Kidney glomerular epithelial cell (primary cell): ENCODE measurements at places on chromosomes 5 and 9.

DNA sequence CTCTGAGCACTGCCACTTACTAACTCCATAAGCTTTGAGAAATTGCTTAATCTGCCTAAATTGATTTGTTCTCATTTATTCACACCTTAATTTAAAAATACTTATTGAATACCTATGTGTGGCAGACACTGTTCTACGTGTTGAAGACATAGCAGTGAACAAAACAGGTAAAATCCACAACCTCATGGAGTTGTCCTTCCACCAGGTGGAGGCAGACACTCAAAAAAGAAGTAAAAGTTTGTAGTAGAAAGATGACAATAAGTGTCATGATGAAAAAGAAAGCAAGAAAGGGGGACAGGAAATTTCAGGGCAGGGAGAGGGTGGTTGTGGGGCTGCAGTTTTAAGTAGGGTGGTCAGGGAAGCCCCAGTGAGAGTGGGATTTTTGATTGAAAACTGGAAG lies 94.9 kb downstream of the SREK1 start:
- no peak for DNase-seq

DNA sequence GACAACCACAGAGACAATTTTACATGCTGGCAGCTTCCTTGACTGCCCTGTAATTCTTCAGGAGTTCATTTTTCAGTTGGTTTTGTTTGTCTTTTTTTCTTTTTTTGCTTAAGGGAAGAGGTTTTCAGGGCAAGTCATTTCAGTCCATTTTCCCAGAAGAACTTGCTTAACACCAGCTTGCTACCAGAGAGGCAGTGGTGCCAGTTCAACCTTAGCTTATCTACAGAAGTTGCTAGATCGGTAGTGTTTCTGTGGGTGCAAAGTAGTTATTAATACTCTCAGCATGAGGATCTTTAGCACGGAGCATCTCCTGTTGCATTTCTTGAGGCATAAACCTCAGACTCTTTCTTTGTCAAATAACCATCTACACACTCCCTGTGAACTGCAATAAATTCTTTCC lies 1.1 kb downstream of the SPEF2 start:
- no peak for DNase-seq

DNA sequence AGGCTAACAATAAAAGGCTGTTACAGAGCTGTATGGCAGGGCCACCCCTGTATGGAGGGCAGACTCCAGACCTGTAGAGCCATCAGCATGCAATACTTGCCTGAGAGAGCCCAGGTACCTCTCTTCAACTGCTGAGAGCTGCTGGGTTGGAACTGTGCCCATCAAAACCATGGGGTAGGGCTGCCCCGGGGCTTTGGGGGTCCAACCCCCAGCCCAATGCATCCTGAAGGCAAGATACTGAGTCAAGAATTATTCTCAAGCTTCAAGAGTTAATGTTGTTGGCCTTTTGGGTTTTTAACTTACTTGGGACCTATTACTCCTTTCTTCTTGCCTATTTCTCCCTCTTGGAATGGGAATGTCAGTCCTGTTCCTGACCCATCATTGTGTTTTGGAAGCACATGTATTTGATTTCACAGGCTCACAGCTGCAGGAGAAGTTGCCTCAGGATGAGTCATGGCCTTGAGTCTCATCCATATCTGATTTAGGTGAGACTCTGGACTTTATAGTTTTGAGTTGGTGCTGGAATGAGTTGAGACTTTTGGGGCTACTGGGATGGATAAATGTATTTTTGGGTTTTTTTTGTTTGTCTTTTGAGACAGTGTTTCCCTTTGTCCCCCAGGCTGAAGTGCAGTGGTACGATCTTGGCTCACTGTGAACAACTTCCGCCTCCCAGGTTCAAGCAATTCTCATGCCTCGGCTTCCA lies 21.0 kb upstream of the CDK7 start:
- DNase-seq = no peak

DNA sequence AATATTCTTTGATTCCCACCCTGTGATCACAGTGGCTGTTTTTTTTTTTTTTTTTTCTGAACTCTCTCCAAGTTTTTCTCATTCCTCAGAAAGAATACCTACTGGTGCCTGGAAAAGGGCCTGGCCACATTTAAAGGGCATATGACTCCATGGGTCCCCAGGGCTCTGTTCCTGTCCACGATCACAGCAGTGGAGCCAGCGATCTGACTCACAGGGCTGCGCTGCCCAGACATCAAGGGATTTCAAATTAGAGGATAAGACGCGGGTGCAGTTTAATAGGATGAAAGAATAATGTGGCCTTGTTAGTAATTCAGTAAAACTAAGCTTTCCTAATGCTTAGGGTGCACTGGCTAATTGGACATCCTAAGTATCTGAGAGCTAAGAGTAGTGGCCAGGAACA lies 175.1 kb upstream of the MSX2 start:
- no peak for DNase-seq

GRCh38 chr9:137919095-137919465 lies 41.5 kb downstream of the CACNA1B start:
- DNase-seq = no peak

DNA sequence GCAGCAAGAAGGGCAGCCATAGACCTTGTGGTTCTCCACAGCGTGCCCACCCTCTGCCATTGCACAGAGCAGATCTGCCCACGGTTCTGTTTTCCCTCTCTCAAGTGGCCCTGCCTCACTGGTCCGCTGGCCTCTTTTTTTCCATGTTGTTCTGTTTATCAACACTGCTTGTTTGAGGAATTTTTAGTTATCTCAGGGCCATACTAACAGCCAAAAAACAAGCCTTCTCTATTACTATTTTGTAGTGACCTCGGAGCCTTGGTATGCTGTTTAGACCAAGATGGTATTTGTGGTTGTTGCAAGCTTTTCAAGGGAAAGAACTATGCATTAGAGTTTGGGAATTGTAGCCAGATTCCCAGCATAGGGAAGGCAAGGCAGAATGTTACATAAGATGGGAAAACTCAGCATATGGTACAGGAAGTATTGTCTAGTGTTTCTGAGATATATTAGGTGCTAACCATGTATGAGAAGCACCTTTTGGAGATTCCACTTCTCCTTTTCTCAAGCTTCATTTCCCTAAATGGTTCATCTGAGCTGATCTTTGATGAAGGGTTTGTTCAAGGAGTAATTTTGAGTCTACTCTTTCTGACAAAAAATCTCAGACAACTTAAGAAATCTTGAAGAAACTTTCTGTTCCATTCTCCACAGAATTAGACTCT lies 54.3 kb downstream of the NUP214 start:
- DNase-seq = peak; percentile 10

DNA sequence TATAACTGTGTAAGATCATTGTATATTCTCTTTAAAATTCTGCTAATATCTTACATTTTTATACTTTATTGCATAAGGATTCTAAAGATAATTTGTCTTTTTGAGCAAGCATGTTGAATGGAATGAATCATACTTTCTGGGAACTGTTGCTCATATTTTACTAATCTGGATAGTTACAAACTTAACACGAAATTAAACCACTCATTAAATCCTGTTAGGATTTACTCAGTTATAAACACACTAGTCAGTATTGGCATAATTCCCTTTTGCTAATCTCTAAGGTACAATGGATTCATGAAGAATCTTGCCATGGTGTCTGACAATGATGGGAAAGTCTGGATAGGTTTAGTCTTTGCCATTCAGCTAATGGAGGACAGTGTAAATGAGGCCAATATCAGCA lies 338.1 kb upstream of the SMC2 start:
- DNase-seq = no peak

DNA sequence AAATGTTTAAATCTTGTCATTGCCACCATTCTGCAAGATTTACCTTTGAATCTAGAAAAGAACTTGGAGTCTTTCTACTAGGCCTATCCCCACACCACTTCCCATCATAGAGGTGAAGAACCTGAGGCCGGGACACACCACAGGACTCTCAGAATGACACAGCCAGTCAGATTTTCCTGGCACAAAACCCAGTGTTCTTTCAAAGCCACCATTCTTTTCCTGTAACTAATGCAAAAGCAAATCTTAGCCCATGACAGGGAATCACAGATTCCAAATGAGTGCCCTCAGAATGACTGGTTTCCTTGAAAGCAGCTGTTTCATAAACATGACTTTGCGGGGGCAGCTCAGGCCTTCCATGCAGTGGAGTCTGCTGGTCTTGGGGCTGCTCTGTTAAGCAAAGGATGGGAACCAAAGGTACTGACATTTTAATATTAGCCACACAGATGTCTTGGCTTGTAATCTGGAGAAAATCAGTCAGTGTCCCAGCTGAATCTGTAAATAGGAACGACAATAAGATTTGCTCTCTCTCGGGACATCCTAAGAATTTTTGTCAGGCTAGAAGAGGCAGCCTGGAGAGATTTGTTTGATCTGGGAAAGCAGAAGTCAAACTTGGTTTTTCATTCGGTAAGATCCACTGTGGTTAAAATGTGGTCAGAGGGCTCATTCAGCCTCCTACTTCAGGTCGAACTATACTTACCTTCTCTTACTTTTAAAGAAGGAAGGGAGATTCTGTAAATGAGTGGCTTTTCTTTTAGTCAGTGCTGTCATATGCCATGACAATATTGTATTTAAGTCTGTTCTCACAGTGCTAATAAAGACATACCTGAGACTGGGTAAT lies 115.1 kb downstream of the PALM2AKAP2 start:
- no peak for DNase-seq

DNA sequence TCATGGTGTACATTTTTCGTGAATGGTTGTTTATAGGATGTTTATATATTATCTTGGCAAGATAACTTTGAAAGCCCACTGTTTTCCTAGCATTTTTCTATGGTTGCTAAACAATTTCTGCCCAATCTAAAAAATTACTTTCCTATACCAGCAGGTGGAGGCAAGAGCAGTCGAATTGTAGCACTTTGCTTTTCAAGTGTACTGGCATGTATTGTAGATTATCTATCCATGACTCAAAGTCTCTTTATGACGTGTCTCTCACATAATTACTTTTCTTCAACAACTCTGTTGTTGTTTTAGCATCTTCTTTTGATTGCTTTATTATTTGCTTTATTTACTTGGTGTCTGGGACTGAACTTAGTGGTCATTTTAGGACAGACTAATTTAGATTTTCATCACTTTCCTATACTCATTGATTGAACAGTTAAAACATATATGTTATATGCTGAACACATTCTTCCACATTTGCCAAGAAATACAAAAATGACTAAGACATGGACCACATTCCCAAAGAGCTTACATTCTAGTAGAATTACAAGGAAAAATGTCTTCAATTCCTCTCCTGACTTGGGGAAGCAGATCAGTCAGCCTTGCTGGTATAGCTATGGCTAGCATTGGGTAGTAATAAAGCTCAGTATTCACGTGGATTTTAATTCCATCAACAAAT lies 20.7 kb downstream of the NLN start:
- DNase-seq = peak; percentile 81

- peak; percentile 2 for DNase-seq
These were observed 1945.9 kb upstream of the NUDT12 start for GRCh38 chr5:105508519-105508918.

- DNase-seq = no peak
These were observed 37.4 kb downstream of the CAMSAP1 start for GRCh38 chr9:135869909-135870308.

DNA sequence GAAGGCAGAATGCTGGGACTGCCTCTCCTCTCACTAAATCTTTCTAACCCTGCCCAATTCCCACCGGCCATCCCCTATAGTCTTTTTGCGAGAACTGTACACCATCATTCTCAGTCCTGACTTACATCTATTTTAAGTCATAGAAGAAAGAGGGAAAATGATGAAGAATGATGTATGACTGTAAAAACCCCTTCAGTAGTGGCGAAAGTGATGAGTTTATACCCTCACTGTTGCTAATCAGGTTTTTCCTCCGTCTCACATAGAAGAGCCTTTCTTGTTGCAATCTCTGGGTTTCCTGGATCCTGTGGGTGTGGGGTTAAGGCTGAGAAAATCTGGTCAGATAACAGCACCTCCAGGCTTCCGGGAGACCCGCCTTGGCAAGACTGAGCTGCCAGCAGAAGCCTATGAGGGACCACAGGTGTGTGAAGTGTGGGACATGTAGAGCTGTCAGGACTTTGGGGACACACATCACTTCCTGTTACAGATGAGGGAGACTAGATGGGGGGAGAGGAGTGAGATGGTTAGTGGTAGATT lies 147.1 kb upstream of the SLC12A2 start:
- DNase-seq = no peak

DNA sequence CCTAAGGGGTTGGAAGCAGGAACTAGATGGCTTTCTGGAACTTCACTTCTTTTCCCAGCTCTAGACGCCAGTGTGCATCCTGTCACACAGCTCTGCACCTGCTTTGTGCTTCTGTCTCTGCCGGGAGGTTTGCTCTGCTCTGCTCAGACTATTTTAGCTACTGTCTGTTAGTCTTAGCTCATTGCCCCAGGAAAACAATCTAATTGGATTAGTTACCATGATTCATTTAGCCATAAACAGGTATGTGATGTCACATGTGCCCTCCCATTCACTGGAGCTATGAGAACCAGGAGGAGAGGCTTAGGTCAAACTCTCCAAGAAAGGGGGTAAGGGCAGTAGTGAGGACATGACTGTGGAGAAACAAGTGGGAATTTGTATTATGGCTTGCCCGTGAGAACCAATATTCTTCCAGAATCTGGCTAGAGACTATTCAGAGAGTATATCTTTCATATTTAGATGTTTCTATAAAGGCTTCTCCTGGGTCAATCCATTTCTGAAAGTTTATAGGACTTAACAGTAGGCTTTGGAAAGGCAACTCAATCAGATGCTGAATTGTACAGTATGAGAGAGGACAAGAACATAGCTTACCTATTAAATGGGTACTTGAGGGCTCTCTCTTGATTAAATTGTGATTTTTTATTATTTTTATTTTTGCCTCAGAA lies 22.4 kb upstream of the NREP start:
- DNase-seq = peak; percentile 10

DNA sequence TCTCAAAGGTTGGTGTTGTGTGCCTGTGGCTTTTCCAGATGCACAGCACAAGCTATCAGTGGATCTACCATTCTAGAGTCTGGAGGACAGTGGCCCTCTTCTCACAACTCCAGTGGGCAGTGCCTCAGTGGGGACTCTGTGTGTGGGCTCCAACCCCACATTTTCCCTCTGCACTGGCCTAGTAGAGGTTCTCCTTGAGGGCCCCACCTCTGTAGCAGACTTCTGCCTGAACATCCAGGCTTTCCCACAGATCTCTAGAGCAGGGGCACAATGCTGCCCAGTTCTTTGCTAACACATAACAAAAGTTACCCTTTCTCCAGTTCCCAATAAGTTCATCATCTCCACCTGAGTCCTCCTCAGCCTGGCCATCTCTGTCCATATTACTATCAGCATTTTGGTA lies 102.1 kb upstream of the ANKRD55 start:
- no peak for DNase-seq

- DNase-seq = peak; percentile 37
These were observed 57.7 kb downstream of the MAPKAP1 start for GRCh38 chr9:125649315-125649714.

DNA sequence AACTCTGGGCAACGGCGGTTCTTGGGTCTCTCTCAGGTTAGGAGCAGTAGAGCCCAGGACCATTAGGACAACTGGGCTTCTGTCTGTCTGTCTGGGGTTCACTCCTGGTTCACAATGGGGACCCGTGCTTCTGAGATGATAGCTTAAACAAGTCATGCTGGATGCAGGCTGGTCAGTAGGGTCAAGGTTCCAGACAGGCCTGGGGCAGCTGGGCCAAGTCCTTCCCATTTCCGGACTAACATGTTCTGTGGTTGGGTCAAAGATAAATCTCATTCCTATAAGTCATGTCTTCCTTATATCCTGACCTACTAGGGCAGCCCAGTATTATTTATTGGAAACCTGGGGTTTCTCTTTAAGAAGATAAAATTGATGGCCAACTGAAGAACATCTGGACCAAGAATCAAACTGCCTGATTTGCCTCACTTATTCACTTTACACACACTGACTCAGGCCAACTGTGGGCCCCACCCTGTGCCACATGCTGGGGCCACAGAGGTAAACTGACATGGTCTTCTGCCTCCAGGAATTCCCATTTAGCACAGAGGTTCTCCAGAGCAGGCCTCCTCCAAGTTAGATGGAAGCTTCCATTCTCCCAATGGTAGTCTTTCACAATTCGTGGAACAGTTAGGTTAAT lies 8.3 kb downstream of the HDHD3 start:
- no peak for DNase-seq
